Activated naive CD4-positive, alpha-beta T cell treated with anti-CD3 and anti-CD28 coated beads, Interleukin-2, amount 50 U/mL, for 72 hours (primary cell): ENCODE measurements at places on chromosomes 7 and 10. TPM values are rescaled to one million over a fixed set of nuclear protein-coding genes. Genes with fewer than 3 reads are reported as not detected.

Gene OR2A5
- total RNA-seq, result not detected

Gene A1CF
- not detected for total RNA-seq

Gene NRBF2
- total RNA-seq, result 18.4 TPM

- no peak for DNase-seq
Observed at GRCh38 chr7:27774717-27775328, 34.9 kb downstream of the TAX1BP1 start.

GRCh38 chr7:98352621-98353020 is 48.3 kb downstream of the BAIAP2L1 start:
- no peak for DNase-seq

DNA sequence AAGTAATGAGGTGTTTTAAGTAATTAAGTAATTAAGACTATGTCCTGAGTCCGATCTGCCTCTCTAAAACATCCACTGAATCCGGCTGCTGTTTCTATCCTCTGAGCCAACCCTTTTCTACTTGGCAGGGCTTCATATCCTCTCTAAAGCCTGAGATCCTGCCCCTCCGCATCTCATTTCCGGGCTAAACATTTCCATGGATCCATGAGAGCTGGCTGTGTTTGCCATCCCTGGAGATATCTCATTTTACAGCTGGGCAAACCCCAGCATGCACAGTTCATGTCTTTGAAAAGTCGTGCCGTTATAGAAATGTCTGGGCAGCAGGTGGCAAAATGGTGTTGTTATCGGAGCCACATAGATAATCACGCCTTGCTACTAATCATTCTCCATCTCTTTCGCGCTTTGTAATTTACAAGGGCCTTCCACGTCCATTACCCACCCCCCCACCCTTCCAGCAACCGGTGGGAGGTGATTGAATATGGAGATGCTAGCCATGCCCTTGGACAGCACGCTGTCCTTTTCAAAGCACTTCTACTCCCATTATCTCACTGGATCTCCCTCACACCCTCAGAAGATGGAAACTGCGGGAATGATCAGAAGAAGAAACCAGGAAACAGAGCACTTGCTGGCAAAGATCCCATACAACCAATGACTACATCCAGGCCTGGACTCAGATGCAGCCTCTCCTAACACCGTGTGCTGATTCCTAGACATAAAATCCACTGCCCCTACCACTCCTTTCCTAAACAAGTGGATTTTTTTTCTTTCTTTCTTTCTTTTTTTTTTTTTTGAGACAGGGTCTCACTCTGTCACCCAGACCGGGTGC is 1189.2 kb downstream of the TYW1 start:
- no peak for DNase-seq

DNA sequence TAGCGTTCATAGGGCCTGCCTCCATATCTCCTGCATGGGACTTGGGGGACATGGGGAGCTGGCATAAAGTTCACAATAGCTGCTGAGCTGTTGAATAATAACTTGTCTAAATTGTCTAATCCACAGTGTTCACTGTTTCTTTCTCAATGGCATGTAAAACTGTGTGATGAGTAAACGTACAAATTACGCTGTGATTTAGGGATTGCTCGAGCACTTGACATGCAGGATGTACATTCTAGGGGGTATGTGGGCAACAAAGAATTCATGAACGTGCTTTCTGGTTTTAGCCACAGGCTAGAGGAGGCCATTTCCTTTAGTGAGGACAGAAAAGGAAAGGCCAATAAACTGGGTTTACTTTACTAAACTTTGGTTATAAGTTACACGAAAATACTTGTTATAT is 534.2 kb upstream of the ZWINT start:
- DNase-seq, result no peak

DNA sequence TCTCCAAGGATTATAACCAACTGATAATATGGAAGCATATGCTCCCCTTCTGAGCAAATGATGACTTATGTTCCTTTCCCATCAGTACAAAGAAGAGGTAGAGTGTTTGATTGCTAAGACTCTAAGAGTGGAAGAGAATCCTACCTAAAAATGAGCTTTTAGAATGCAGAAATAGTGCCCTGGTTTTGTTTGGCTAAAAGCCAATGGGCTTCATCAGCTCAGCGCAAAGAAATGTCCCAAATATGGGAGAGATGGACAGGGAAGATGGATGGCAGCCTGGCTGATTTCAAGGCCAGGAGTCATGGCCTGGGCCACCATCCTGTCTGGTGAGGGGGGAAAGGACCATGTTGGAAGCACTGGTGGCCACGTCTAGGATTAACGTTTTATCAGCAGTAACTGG is 60.2 kb downstream of the GPR26 start:
- DNase-seq, result no peak

GRCh38 chr7:101075646-101076045 is 9.6 kb upstream of the TRIM56 start:
- DNase-seq, result no peak

DNA sequence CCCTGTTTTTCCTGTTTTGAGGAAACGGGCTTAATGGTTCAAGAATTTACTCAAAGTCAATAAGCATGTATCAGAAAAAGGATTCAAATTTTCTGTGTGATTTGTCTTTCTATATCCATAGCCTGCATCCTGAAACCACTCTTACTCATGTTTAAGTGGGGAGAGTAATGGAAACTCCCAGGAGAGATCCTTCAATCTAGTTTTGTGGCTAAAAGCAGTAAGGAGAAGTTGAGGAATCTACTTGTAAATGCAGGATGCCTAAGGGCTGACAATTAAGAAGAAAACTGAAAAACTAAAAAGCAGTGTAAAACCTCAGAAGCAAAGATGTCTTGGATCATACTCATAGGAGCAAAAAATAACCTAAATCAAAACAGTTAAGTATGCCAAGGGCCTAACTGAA is 68.1 kb upstream of the GRID1 start:
- DNase-seq, result no peak

DNA sequence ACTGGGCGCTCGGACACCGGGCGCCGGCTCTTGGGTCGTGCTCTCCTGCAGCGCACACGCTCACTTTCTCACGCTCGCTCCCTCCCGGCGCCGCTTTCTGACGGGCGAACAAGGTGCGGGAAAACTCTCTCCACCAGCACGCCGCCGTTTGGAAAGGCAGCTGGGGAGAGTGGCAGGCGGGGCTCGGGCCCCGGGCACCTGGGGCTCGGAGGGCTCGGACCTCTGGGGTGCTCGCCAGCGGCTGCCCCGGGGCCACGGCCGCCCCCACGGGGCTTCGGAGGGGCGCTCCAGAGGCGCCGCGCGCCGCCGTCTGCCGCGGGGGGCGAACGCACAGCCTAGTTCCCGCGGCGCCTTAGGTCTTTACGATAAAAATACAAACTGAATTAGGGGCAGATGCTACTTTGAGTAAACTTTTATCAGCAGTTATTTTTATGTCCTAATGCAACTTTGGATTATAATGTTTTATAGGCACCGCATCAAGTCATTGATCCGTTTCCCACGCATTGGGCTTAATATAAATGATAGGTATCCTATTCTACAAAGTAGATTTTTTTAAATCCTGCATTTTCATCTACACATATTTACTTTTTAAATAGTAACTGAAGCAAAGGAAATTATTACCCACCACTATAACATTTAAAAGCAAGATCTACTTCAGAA is 535 bp upstream of the EPC1 start:
- DNase-seq, result no peak

GRCh38 chr7:5615190-5616070 is 166.0 kb downstream of the RNF216 start:
- DNase-seq, result no peak

GRCh38 chr7:114392686-114393085 is 21.9 kb upstream of the FOXP2 start:
- no peak for DNase-seq

DNA sequence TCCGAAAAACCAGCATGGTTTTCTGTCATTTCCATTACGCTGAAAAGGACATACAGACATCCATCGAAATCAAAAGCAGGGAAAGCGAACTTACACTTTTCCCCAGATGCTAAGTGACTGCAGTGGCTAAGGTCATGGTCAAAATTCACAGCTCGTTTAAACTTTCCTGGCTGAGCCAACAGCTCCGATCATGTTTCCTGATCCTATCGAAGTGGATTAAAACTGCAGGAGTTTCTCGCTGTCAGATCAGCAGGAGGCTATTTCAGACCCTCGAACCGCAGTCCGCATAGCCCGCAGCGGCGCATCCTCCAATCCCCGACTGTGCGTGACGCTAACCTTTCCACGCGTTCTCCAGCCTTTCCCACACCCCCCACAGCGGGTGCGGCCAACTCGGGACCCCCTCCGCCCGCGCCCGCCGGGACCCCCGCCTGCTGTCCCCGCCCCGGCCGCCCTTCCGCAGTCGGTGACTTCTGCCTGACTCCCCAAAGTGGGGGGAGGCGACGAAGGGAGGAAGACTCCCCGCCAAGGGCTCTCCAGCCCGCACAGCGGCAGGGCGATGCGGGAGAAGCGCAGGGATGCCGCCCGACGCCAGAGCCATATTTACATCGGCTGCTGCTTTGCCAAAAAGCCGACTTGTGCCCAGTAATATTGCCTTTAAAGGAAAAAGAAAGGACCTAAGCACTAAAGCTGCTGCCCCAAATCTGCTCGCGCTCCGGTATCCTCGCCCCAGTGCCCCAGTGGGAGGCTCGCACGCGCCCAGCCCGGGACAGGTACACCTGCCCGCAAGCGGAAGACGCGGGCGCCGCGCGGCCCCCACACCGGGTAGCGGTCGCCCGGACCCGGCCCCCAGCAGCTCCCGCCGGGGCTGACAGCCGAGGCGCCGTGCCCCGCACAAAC is 1.2 kb downstream of the PIP4K2A start:
- DNase-seq, result peak; percentile 38

DNA sequence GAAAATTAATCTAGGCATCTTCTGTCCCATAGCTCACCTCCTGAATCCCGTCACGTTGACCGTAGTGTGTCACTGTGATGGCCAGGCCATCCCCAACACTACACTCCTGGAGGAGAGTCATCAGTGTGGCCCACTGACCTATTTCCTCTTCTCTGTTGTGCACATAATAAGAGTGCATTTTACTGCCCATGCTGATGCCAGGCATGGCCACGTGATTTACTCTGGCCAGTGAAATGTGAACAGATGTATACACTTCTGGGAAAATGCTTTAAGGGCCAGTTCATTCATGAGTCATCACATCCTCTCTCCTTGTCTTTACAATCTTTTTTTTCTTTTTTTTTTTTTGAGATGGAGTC is 101.9 kb upstream of the PIP4K2A start:
- DNase-seq, result no peak

GRCh38 chr10:59135275-59135674 is 41.2 kb upstream of the PHYHIPL start:
- no peak for DNase-seq

DNA sequence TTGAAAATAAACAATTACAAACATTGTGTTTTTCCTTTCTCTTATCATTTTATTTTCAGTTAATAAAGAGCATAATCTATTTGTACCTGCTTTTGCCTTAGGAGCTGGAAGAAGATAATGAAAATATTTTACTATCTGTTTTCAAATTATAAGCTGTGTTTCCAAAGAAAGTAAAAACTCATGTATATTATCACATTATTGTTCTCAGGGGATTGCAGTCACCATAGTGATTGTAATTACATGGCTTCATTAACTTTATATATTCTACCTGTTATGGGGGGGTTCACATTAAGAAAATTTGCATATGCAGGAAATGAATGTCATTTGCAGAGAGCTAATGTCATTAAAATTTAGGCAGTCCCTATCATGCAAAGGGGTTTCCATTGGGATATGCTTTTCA is 542.3 kb downstream of the NXPH1 start:
- no peak for DNase-seq

- no peak for DNase-seq
Observed at GRCh38 chr10:86642499-86642898, 11.8 kb upstream of the OPN4 start.

GRCh38 chr7:40828686-40829600 is 694.1 kb downstream of the SUGCT start:
- no peak for DNase-seq

GRCh38 chr10:84521013-84521412 is 192.6 kb downstream of the CCSER2 start:
- DNase-seq, result no peak

GRCh38 chr10:33676606-33677339 is 342.3 kb upstream of the NRP1 start:
- no peak for DNase-seq

DNA sequence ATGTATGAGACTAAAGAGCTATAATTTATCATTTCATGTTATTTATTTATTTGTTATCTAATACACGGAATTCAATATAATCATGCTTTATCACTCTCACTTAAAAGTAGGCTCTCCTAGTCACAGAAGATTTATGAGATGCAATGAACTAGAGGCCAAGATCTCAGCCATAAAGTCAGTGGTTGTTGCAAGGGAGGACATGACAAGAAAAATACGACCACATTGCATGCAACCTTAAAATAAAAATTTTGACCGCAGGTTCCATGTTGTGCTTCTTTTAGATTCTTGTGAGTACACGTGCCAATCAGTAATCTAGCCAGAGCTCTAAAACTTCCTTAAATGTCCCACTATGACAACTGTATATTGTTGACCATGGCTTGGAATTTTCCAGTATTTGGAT is 75.9 kb upstream of the SP8 start:
- no peak for DNase-seq

DNA sequence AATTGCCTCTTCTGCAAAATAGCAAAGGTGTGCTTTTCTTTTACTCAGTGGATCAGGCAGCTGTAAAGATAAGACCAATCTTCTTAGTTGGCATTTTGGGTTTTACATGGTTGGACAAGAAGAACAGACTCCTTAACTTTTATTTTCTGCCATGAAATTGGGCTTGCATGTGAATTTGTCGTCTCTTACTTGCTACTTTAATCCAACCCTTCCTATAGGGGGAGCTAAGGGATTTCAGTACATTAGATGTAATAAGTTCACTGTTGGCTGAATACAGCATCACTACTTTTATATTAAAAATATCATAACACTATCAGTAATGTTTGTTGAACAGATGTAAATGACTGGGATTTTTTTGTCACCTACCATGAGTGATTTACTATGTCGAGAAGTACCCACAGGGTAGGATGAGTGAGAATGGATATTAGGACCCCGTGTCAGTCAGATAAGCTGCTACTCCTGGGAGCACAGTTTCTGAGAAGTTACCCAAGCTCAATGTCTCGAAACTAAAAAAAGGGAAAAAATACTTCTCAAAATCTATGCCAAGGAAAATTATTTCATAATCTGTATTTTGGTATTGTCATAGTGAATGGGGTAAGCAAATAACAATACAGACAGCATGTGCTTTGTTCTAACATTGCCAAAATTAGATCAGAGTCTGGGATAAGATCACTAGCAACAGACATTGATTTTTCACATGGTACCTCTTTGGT is 127.4 kb upstream of the AGR3 start:
- DNase-seq, result no peak

GRCh38 chr7:22357311-22358175 is 589 bp upstream of the RAPGEF5 start:
- no peak for DNase-seq

- no peak for DNase-seq
Observed at GRCh38 chr7:136183981-136184380, 206.8 kb upstream of the MTPN start.

DNA sequence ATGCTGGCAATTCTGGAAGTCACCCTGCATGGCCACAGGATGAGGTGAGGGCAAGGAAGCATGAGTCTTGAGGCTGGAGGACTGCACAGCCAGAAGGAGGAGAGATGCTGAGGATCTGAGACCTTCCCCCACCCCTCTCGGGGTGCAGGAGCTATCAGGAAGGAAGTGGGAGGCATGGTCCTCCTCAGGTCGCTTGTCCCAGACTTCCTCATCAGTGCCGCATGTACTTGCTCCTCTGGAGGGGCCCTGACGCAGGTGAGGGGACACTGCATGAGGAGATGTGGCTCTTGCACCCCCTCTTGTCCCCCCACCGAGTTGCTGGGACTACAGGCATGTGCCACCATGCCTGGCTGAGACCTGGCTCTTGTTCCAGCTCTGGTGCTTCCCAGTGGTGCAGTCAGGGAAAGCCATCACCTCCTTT is 5.7 kb upstream of the ZMIZ1 start:
- no peak for DNase-seq

- DNase-seq, result no peak
Observed at GRCh38 chr7:8507566-8507965, 74.2 kb downstream of the NXPH1 start.
